ENCODE measurements at places on chromosomes 1 and 21.
A peak's percentile ranks its signal among the peaks of the same experiment; 100 is the strongest.

GRCh38 chr1:162026881-162027280 lies 3.2 kb upstream of the OLFML2B start:
- no peak for DNase-seq

DNA sequence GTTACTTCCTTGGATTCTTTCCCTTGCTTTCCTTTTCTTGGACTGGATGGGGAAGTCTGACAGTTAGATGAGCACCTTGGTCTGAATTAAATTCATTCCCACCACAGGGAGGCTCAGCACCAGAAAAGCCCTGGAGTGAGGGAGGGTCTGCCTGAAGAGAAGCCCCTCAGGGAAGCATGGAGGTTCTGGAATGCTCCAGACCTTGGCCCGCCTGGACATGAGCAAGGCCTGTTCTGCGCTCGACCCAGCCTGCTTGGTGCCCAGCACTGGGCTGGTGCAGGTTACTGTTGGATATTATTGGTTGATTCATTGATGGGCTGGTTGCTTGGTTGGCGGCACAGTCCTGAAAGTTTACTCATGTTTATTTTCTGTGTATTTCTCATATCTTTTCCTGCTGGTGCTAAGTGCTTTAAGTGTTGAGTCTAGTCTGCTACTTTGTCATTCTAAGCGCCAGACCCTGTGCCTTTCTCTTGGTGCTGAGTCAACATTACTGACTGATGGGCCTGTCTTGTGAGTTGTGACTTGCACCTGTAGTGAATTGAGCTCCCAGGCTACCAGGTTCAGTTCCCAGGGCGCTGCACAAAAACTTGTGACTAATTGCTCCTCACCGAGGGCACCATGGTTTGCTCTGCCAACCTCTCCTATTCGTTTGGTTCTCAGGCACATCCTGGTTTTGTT lies 538.5 kb downstream of the KIF26B start:
- DNase-seq = no peak

- DNase-seq = no peak
Observed at GRCh38 chr1:20793236-20793635, 6.1 kb upstream of the HP1BP3 start.

- DNase-seq = peak; percentile 61
Observed at GRCh38 chr1:27868932-27869718, 3.2 kb upstream of the THEMIS2 start.

- no peak for DNase-seq
Observed at GRCh38 chr1:40710581-40711315, 19.2 kb downstream of the NFYC start.

DNA sequence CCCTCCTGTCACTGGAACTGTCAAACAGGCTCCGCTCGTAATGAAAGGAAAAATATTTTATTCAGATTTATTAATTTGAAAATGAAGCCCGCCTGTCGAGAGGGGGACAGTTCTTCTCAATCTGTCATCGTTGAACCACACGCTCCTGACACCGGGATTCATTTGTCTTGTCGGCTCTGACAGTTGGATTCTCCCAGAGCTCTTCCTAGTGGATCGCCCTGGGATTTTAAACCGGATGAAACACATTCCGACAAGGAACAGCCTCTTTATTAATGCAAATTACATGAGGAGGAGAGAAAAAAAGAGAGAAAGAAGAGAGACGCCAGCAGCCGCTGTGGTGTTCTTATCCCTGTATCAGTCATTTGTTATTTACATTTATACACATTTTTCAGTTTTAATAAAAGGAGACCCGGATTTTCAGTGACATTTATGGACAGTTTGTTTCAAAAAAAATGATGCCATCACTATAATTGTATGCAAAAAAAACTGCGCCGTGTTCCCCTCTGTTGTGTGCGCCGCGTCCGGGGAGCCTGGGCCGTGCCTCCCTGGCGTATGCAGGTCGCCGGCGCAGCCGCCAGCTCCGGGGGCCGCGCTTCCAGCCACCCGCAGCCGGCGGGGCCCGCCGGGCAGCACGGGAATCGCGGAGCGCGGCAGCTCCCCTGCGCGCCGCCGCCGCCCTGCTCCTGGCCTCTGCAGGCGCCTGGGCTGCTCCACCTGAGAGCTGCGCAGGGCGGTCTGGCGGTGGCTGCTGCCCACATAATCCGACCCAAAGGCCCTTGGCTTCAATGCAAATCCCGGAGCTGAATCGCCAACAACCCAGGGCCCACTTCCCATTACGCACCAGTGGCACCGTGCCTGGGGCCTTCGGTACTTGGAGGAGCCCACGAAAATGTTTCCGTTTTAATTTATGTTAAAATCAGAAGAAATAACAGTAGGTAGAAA lies 237.9 kb upstream of the PBX1 start:
- no peak for DNase-seq

- DNase-seq = no peak
Observed at GRCh38 chr1:116671912-116672311, 4.4 kb upstream of the IGSF3 start.

GRCh38 chr1:152347116-152347728 lies 12.6 kb downstream of the FLG2 start:
- peak; percentile 4 for DNase-seq

All from activated T-helper 1 cell treated with Interleukin-2 at 50 U/mL for 16 hours (primary cell).